ENCODE measurements at places on chromosomes 16 and 17.

DNA sequence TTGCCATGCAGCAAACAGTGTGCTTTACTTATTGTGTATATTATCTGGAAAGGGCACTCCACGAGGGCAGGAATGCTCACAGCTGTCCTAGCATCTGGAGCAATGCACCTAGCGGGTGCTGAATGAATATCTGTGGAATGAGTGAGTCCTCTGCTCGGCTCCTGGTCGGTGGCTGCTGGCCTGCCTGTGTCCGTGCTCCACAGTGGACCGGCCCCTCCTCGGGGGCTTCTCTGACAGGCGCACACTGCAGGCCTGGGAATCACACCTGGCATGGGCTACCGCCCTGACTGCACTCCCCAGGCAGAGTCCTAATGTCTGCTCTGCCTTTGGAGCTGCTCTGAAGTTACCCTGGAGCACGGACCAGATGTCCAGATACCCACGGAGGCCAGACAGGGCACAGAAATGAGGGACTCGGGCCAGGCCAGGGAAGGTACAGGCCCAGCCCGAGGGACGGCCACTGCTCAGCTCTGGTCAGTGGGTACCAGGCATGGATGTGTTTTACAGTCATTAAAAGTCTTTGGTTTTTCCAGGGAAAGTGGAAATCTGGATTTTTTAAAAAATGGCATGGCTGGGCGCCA, 21.1 kb upstream of the AKTIP start:
- H3K4me3 ChIP-seq: no peak overlapping the region
- no peak overlapping the region for H3K27ac ChIP-seq
- no peaks in the 10 kb centered on the region for H3K36me3 ChIP-seq
- H3K4me1 ChIP-seq: peaks cover 13% of the 10 kb centered on the region

DNA sequence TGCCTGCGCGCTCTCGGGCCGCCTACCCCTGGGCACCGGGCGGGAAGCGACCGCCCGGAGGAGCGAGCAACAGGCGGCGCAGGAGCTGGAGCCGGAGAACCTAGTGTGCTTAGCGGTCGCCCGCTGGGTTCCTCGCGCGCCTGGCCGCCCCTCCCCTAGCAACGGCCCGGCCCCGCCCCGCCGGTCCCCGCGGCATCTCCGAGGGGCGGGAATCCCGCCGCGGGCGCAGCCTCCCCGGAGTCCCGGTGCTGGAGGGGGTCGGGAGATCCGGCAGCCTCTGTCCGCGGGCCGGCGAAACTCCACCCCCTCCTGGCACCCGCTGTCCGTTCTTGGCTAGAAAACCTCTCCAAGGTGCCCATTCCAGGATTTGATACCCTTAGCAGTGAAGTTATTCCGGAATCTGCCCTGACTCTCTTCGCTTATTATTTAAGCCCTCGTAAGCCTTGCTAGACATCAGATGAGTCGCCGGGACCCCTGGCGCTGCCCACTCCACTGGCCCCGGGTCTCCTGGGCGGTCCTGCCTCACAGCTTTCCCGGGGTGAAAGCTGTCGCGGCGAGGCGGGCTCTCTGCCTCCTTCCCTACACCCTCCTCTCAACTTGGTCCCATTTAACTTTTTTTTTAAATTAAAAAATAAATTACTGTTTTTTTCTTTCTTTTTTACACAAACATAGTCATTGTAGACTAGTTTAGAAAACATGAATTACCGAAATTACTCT, at the start of gene RPRML:
Gene RPRML, minus strand, starts transcription at position 107 of the 717 bp plus-strand sequence. CDS start 246 bp downstream, outside the sequence.
- peak within 1 kb of the TSS; percentile 34 for H3K4me3 ChIP-seq
- no peak within 1 kb of the TSS for H3K27ac ChIP-seq
- H3K27me3 ChIP-seq: peaks cover 34% of the 10 kb centered on the region
- peaks cover 16% of the 10 kb centered on the region for H3K4me1 ChIP-seq

DNA sequence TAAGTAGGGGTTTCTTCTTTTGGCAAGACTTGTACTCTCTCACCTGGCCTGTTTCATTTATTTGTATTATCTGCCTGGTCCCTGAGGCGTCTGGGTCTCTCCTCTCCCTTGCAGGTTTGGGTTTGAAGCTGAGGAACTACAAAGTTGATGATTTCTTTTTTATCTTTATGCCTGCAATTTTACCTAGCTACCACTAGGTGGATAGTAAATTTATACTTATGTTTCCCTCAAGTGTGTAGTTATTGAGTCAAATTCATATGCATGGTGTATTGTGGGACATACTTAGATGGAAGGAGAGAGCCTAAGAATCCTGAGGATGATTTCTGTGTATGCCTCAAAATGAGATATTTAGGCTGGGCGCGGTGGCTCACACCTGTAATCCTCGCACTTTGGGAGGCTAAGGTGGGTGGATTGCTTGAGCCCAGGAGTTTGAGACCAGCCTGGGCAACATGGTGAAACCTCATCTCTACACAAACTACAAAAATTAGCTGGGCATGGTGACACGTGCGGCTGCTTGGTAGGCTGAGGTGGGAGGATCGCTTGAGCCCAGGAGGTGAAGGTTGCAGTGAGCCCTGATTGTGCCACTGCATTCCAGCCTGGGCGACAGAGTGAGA, 13.6 kb downstream of the TMEM98 start:
- no peak overlapping the region for H3K27ac ChIP-seq
- no peaks in the 10 kb centered on the region for H3K36me3 ChIP-seq
- peaks cover 7% of the 10 kb centered on the region for H3K4me1 ChIP-seq
- no peak for DNase-seq
- no peak overlapping the region for H3K4me3 ChIP-seq

GRCh38 chr17:65202844-65203571, 65.8 kb downstream of the RGS9 start:
- H3K4me3 ChIP-seq: no peak overlapping the region
- peaks cover 6% of the 10 kb centered on the region for H3K4me1 ChIP-seq

DNA sequence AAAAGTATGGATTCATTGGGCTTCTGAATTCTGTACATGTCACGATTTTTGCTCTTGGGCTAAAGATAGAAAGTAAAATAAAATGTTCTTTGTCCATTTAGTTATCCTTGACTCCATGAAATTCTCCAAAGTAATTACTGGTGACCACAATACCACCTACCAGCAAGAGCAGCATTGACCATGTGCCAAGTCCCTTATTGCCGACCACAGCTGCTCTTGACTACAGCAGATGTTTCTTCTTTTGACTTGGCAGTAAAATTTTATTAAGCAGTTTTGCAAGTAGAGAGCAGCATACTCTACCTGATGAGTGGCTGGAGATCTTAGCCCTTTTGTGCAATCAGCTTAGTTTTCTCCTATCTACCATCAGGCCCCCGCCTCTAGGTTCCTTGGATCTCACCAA, 152.2 kb upstream of the TBX2 start:
- H3K27me3 ChIP-seq: no peaks in the 10 kb centered on the region
- no peak overlapping the region for H3K4me3 ChIP-seq
- no peaks in the 10 kb centered on the region for H3K36me3 ChIP-seq
- H3K4me1 ChIP-seq: no peaks in the 10 kb centered on the region

DNA sequence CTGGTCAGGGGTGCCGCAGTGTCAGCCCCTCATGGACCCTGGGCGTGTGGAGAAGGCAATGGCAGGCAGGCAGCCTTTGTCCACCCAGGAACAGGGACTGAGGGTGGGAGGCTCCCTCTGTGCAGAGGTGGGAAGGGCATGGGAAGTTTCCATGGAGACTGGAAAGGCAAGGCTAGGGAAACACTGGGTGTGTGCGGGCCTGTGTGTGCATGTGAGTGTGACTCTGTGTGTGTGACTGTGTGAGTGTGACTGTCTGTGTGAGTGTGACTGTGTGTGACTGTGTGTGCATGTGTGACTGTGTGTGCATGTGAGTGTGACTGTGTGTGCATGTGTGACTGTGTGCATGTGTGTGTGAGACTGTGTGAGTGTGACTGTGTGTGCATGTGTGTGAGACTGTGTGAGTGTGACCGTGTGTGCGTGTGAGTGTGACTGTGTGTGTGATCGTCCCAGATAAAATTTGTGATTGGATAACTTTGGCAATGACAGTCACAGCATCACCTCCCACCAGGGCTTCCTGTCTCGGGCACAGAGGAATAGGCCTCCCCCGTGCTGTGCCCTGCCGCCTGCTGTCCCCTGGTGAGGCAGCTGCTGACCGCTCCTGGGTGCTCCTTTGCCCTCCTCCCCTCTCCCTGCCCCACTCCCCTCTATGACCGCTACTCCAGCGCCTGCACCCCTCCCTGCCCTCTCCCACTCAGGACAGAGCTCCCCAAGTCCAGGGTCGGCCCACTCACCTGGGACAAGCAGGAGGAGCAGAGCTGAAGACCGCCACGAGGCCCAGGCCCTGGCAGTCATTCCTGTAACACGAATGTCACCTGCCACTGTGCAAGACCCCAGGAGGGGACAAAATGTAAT, 698 bp downstream of the CD300C start:
- no peaks in the 10 kb centered on the region for H3K27me3 ChIP-seq
- no peaks in the 10 kb centered on the region for H3K36me3 ChIP-seq
- peak overlapping the region; percentile 7 for H3K4me3 ChIP-seq
- DNase-seq: no peak
- H3K4me1 ChIP-seq: no peaks in the 10 kb centered on the region

- H3K4me1 ChIP-seq: peaks cover 67% of the 10 kb centered on the region
- no peak overlapping the region for H3K27ac ChIP-seq
- no peaks in the 10 kb centered on the region for H3K36me3 ChIP-seq
- peaks cover 33% of the 10 kb centered on the region for H3K27me3 ChIP-seq
- DNase-seq: no peak
- peak overlapping the region; percentile 41 for H3K4me3 ChIP-seq
Observed at GRCh38 chr17:76076146-76076764, 1.7 kb downstream of the GALR2 start.

DNA sequence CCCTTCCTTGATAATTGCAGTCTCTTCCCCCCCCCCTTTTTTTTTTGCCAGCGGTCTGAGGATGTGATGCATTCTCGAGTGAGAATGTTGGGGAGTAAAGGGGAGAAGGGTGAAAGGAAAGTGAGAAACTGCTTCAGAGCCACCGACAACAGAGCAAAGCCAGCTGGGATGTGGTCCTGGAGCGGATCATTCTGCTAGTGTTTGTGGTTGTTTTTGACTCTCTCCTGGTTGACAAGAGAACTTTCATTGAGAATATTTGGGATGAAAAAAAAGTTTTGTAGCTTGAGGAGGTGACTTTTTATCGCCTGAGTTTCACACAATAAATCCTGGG, 1.3 kb downstream of the NF1 start:
- no peaks in the 10 kb centered on the region for H3K36me3 ChIP-seq
- no peak for DNase-seq
- no peaks in the 10 kb centered on the region for H3K27me3 ChIP-seq
- peak overlapping the region; percentile 78 for H3K4me3 ChIP-seq
- peaks cover 21% of the 10 kb centered on the region for H3K4me1 ChIP-seq
- H3K27ac ChIP-seq: no peak overlapping the region

DNA sequence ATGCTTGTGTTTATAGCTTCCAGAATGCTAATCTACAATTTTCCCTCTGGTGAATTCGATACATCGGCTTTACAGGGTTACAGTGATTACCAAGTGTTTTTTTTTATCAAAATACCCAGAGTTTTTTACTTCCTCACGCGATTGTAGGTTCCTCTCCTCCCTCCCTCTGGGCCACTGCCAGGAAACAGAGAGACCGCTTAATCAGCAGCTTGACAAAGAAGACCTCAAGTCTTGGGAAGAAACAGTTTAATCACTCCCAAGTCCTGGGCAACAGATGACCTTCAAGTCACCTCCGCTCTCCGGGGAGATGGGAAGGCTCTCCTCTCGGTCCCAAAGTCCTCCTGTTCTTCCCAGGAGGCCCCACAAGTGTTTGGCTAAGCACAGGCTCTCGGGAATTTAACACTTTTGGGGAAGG, 23.5 kb downstream of the SMTNL2 start:
- H3K4me3 ChIP-seq: no peak overlapping the region
- no peak overlapping the region for H3K27ac ChIP-seq

- no peaks in the 10 kb centered on the region for H3K27me3 ChIP-seq
- peak; percentile 27 for DNase-seq
- H3K27ac ChIP-seq: no peak overlapping the region
- H3K4me1 ChIP-seq: peaks cover 10% of the 10 kb centered on the region
- no peaks in the 10 kb centered on the region for H3K36me3 ChIP-seq
Observed at GRCh38 chr16:66894948-66895688, 14.8 kb downstream of the PDP2 start.

DNA sequence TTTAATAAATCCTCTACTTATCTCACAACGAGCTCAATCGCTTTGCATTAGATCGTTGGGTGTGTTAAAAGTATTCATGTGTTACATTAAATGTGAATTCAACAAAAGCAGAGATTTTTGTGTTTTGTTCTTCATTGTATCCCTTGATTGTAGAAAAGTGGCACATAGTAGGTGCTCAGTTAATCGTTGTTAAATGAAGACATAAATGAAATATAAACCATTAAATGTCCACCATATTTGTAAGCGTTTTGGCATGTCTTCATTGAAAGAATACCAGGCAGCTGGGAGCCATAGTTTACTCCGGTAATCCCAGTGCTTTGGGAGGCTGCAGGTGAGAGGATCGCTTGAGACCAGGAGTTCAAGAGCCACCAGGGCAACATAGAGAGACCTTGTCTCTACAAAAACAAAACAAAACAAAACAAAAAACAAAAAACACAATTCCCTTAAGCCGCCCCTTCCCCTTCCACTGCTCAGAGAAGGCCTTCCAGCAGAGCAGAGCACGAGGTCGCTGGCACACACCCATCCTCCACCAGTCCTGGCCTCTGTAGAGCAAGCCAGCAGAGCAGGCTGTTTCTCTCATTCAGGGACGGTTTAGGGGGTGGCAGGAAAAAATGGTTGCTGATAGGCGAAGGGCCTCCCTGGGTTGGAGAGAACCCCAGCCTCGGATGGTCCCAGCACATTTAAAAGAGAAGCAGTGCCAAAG, 673 bp upstream of the CHD9 start:
- H3K27me3 ChIP-seq: no peaks in the 10 kb centered on the region
- peaks cover 24% of the 10 kb centered on the region for H3K4me1 ChIP-seq
- H3K27ac ChIP-seq: no peak overlapping the region
- no peak for DNase-seq
- peak overlapping the region; percentile 69 for H3K4me3 ChIP-seq

GRCh38 chr17:66538776-66539175, 236.4 kb downstream of the PRKCA start:
- no peaks in the 10 kb centered on the region for H3K36me3 ChIP-seq
- H3K27ac ChIP-seq: no peak overlapping the region
- H3K4me1 ChIP-seq: peaks cover 25% of the 10 kb centered on the region
- H3K27me3 ChIP-seq: no peaks in the 10 kb centered on the region
- DNase-seq: no peak

All from CD4-positive, alpha-beta T cell (primary cell).